ENCODE measurements at places on chromosomes 4 and X. TPM values are rescaled to one million over a fixed set of nuclear protein-coding genes. Genes with fewer than 3 reads are reported as not detected.

Gene TLR6
- 0.77 TPM for total RNA-seq

Gene GLUD2
- 0.80 TPM for total RNA-seq

GRCh38 chr4:159312236-159312635 is 209.4 kb downstream of the RAPGEF2 start:
- peaks cover 2% of the 10 kb centered on the region for H3K4me1 ChIP-seq
- no peaks in the 10 kb centered on the region for H3K27me3 ChIP-seq
- no peak overlapping the region for H3K27ac ChIP-seq
- no peak for DNase-seq

DNA sequence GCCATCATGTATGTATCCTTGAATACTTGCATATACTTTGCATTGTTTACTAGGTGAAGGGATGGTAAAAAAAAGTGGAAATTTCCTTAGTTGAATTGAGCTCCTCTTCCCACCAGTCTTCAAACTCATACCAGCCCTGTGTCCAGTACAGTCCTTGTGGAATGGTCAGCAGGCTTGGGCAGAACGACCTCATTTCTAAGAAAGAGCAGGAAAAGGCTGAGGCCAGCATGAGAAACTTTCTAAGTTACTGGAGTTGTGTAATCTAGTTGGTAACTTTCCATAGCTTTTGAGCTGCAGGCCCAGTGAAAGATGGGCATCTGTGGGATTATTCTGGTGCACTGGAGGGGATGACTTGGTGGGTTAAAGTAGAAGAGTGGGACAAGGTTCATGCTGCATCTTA is 87.6 kb downstream of the DCUN1D4 start:
- no peaks in the 10 kb centered on the region for H3K36me3 ChIP-seq
- H3K4me1 ChIP-seq = no peaks in the 10 kb centered on the region
- H3K27ac ChIP-seq = no peak overlapping the region
- DNase-seq = no peak
- H3K27me3 ChIP-seq = no peaks in the 10 kb centered on the region
- no peak overlapping the region for H3K4me3 ChIP-seq

- no peak for DNase-seq
- no peak overlapping the region for H3K4me3 ChIP-seq
These were observed 25.5 kb downstream of the INTS12 start for GRCh38 chr4:105683038-105683437.

DNA sequence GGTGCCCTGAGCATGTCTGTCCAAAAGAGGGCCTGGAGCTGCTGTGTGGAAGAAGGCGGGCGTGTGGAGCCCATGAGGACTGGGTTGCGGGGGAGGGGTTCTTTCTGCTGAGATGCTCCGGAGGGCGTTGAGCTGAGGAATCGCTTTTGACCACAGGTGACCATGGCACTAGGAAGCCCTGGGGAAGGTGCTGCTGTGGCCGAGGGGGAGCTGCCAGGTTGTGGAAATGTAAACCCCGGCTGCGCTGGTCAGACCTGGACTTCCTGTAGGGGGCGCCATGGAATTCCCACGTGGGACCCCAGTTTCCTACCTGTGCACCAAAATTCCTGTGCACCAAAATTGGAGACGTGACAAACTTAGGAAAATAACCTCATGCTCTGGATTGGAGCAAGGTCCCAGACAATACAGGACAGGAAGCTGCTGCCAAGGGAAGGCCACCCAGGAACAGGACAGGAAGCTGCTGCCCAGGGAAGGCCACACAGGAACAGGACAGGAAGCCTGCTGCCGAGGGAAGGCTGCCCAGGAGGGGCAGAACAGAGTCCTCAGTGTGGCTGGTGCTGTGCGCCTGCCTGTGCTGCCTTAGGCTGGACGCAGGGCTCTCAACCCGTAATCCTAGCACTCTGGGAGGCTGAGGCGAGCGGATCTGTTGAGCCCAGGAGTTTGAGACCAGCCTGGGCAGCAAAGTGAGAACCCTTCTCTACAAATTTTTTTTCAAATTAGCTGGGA is 28.4 kb upstream of the UVSSA start:
- no peak for DNase-seq
- peaks cover 11% of the 10 kb centered on the region for H3K4me1 ChIP-seq
- no peaks in the 10 kb centered on the region for H3K27me3 ChIP-seq
- H3K27ac ChIP-seq = no peak overlapping the region
- peaks cover 31% of the 10 kb centered on the region for H3K36me3 ChIP-seq
- H3K4me3 ChIP-seq = no peak overlapping the region

- no peaks in the 10 kb centered on the region for H3K27me3 ChIP-seq
- no peak for DNase-seq
- no peak overlapping the region for H3K27ac ChIP-seq
- H3K4me1 ChIP-seq = no peaks in the 10 kb centered on the region
- no peaks in the 10 kb centered on the region for H3K36me3 ChIP-seq
These were observed 249.1 kb upstream of the INTU start for GRCh38 chr4:127383666-127384065.

DNA sequence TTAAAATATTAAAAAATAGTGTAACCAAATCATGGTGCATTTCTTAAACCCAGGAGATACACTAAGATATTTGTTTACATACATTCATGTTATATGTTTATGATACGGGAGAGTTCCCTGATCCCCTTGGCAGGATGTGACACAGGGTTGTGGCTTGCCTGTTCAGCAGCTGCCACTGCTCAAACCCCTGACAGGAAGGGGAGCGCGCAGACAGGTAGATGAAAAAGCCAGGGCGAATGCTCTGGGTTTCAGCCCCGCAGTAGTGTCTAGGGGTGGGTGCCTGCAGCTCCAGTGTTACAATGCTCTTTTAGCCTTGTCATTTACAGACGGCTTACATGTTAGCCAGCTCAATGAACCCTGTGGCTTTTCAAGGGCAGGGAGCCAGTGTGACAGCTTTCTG is 1343.8 kb upstream of the IGFBP7 start:
- H3K36me3 ChIP-seq = no peaks in the 10 kb centered on the region
- DNase-seq = no peak

DNA sequence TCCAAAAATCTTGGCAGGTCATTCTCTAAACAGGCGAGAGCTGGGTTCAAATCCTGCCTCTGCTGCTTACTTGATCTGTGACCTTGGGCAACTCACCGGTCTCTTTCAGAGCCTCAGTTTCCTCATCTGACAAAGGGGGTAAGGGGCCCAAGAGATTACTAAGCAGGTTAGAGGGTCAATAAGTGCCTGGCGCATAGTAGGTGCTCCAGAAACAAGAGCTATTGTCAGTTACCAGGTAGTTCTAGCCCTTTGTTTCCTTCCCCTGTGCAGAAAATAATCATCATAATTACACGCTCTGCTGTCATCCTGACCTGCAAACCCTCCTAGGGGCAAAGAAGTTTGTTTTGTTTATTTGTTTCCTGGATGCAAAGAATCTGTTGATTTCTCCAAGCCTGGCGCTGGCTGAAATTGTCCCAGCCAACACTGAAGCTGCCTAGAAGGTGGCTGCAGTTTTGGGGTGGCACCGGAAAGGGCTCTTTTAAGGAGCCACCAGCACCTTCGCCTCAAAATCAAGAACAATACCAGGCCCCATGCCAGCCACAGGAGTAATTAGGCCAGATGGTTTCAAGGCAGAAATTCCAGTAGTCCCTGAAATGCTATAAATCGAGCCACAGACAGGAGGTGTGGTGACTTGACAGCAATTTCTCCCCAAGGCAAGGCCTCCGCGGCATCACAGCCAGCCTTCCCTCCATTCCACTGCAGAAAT is 10.2 kb upstream of the KIAA0232 start:
- H3K4me3 ChIP-seq = no peak overlapping the region
- DNase-seq = no peak
- no peak overlapping the region for H3K27ac ChIP-seq
- peaks cover 22% of the 10 kb centered on the region for H3K4me1 ChIP-seq
- H3K36me3 ChIP-seq = no peaks in the 10 kb centered on the region
- H3K27me3 ChIP-seq = no peaks in the 10 kb centered on the region

Measured in activated CD8-positive, alpha-beta memory T cell treated with anti-CD3 and anti-CD28 coated beads, Interleukin-2, amount 10 ng/mL, durations not matched to agents 7 days and 5 days (primary cell).